Calu3 (cell line): ENCODE measurements at places on chromosomes 3 and 15.

GRCh38 chr15:36753173-36753572 is 173.7 kb downstream of the CDIN1 start:
- no peak for DNase-seq

DNA sequence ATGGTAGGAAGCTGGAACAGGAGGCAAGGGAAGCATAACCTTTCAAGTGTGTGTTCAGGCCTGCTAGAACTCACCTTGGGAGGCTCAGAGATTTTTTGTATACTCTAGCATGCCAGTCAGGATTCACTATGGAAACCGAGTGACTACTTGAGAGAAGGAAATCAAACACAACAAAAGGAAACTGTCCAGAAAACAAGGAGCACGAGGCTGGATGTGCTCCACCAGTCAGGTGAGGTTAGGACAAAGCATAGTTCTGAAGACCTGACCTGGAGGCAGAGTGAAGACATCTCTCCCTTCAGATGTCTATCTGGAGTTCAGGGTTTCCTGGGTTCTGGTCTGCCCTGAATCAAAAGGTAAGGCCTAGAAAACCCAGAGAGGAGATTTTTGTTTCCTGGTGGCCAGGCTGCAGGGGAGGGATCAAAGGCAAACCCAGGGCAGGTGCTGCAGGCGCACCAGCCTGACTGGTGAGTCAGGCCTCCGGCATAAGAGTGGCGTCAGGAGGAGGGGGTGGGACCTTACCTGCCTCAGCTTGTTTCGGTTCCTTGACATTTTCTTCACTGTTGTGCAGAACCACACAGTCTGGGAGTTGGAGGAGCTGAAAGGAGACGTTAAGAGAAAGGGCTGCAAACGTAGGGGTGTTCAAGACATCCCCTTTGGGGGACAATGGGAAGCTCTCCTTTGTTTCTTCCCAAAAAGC is 52.2 kb upstream of the OSBPL11 start:
- DNase-seq, result peak; percentile 89

DNA sequence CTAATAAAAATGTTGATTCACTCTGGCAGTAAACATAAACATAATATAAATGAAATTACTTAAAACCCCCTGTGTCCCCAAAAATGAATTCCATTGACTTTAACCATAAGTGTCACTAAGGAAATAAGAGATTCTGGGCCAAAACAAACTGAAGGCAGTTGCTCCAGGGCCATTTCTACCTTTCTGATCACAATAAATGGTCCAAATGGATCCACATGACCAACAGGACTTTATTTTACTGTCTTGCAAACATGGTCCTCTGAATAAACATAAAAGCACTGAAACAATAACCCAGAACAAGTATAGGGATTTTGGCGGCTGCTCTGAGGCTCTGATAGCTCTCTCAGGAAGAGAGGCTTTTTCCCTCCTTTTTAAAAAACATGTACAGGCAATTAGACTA is 77.3 kb downstream of the ETFA start:
- DNase-seq, result no peak

DNA sequence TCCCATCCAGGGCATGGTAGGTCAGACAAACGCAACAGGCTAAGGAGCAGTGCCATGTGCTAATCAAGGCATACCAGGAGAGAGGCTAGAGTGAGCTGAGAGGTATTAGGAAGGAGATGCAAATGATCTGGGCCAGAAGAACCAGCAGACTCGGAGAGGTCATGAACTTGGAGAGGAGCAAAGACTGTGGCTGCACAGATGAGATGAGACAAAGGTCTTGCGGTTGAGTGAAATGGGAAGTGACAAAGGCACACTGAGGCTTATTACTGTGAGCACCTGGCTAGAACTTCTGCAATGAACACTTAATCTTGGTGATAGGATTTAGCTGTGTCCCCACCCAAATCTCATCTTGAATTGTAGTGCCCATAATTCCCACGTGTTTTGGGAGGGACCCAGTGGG is 380.2 kb downstream of the ULK4 start:
- no peak for DNase-seq

GRCh38 chr3:74000725-74001124 is 376.0 kb upstream of the PDZRN3 start:
- DNase-seq, result no peak

GRCh38 chr15:29401644-29402043 is 132.0 kb upstream of the NSMCE3 start:
- DNase-seq, result no peak

GRCh38 chr3:140166861-140167599 is 232.0 kb downstream of the CLSTN2 start:
- DNase-seq, result no peak

- DNase-seq, result no peak
Observed at GRCh38 chr15:25705433-25706115, 157.6 kb downstream of the ATP10A start.

GRCh38 chr3:116032176-116032575 is 408.9 kb downstream of the GAP43 start:
- DNase-seq, result no peak

DNA sequence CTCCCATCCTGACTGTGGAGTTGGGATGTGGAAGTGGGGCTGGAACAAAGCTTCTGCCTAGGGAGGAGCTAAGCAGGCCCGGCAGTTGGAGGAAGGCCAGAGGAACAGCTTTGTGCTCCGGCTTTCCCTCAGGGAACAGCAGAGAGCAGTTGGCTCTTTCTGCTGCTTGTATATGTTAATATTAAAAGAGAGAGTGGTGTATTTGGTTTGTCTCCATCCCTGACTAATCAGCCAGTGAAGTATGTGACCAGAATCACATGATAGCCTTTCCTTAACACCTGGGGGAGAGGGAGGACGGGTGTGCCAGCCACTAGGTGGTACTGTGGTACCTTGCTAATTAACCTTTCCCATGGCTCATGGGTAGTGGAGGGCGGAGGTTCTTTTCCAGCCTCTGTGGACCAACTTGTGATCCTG is 10.0 kb downstream of the EIF2B5 start:
- DNase-seq, result peak; percentile 84

- DNase-seq, result no peak
Observed at GRCh38 chr15:66142285-66142684, 111.3 kb downstream of the MEGF11 start.

DNA sequence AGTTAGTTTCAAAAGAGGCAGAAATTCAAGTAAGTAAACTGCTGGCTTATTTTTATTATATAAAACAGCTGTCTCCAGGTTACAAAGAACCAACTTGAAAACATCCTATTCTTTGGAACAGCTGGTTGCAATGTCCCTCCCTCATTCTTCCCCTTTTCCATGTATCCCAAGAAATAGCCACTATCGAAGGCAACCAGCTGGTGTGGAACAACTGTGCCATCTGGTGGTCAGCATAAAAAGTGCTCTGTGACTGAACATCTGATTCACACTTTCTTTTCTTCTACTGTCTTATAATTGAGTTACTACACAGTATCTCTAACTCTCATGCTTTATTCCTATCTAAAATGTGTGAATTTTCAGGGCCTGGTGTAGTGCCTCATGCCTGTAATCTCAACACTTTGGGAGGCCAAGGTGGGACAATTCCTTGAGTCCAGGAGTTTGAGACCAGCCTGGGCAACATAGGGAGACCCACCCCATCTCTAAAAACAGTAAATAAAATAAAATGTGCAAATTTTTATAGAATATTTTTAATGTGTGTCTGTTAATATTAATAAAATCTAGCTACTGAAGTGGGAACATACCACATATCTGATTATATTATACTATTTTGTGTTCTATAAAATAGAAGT is 9.6 kb downstream of the OSBPL11 start:
- peak; percentile 64 for DNase-seq

DNA sequence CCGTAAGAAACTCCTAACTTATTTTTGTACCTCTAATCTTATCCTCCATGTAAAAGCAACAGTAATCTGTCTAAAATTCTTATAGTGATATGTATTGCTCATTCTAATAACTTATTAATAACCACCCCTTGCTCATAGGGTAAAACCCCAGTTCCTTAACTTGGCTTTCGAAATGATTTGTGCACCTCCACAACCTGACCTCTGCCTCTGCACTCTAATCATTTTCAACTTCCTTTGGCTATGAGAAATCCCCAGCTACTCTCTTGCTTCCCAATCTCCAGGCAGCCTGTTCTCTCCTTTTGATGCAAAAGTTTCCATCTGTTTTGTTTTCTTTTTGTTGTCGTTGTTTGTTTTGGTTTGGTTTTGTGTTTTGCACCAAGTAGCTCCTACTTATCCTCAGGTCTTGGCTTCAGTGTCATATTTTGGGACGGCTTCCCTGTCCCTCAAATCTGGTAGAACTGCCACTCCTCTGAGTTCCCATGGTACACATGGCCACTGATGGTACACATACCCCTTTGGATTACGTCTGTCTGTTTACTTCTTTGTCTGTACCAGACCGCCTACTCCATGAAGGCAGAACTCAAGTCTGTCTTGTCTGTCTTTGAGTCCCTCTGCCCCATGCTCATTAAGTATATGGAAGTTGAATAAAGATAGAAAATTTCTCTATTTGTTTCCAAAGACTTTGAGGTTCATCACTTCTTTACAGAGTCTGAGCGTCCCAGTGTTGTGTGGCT is 105.6 kb upstream of the TGFBR2 start:
- DNase-seq, result no peak

- DNase-seq, result no peak
Observed at GRCh38 chr15:96326328-96327154, 4.0 kb upstream of the NR2F2 start.

- DNase-seq, result peak; percentile 60
Observed at GRCh38 chr3:109098079-109098644, 19.8 kb downstream of the MORC1 start.
